HFFc6 (cell line): ENCODE measurements at places on chromosomes 3 and 15.

DNA sequence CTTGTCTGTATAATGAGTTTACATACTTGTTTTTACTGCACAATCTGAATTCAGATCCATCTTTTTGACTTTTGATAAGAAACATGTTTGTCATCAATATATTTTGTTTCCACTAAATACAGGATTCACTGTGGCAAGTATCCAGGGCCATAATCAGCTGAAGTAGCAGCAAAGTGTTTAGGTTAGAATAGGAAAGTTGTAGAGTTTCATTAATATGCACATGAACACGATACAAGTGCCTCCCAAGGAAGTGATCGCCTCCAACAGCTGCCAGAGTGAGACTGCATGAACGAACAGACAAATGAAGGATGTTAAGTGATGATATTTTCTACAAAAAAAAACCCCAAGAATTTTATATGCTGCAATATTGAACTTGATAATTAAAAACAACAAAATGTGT is 204.3 kb downstream of the TBL1XR1 start:
- H3K4me1 ChIP-seq, result no peaks in the 10 kb centered on the region
- H3K36me3 ChIP-seq, result 0 out of 2 replicates have a peak, but pooled peaks cover 3% of the 10 kb centered on the region
- no peaks in the 10 kb centered on the region; the same call in none of the 2 replicates for H3K27me3 ChIP-seq
- no peak overlapping the region for H3K27ac ChIP-seq
- no peak overlapping the region for H3K4me3 ChIP-seq

DNA sequence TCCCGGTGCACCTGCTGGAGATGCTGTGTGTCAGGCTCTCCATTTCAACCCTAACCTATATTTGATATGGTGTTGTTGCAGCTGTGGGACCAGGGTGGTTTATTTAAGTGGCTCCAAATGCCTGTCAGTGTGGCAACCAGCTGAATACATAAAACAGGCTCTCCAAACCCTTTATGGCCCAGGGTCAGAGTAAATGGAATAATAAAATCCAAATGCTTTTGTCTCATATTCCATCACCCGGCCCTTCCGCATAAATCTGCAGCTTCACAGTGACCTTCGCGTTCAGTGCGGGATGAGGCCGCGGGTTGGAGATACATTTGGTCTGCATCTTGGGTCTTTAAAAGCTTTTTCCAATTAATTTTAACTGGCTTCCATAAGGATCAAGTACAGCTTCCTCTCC is 382.1 kb upstream of the NR2F2 start:
- no peak overlapping the region for H3K27ac ChIP-seq
- peaks cover 6% of the 10 kb centered on the region; the same call in 1 of the 2 replicates for H3K27me3 ChIP-seq
- DNase-seq, result no peak
- peaks cover 5% of the 10 kb centered on the region; the same call in 1 of the 2 replicates for H3K4me1 ChIP-seq
- H3K36me3 ChIP-seq, result no peaks in the 10 kb centered on the region

- peaks cover 18% of the 10 kb centered on the region for H3K27me3 ChIP-seq
- no peaks in the 10 kb centered on the region for H3K4me1 ChIP-seq
- no peak for DNase-seq
- H3K36me3 ChIP-seq, result no peaks in the 10 kb centered on the region
These were observed 37.9 kb downstream of the PSTPIP1 start for GRCh38 chr15:77032647-77033416.

DNA sequence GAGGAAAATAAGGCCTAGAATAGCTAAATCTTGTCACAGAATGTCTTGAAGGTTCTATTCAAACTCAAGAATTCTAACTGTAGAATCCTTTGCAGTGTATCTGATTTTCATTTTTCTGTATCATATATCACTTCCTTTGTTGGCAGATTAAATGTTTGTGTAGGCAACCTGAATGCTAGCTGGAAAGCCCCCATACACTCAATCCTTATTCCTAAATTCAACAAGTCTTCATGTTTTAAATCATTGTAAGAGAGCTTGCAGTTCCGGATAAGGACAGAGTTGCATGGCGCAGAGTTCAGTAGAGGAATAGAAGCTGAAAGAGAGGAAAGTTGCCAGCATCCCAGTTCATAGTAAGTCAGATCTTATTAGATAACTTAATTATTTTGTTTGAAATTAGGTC is 242.0 kb upstream of the SEMA6D start:
- no peak overlapping the region for H3K4me3 ChIP-seq
- H3K36me3 ChIP-seq, result no peaks in the 10 kb centered on the region
- no peak overlapping the region for H3K27ac ChIP-seq
- H3K27me3 ChIP-seq, result peaks cover under 1% of the 10 kb centered on the region
- no peak for DNase-seq
- peaks cover 16% of the 10 kb centered on the region for H3K4me1 ChIP-seq

DNA sequence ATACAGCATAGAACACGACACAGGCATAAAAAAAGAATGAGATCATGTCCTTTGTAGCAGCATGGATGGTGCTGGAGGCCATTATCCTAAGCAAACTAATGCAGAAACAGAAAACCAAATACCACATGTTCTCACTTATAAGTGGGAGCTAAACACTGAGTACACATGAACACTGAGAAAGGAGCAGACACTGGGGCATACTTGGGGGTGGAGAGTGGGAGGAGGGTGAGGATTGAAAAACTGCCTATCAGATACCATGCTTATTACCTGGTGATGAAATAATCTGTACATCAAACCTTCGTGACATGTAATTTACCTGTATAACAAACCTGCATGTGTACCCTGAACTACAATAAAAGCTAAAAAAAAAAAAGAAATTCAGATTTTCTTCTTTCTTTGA is 100.4 kb downstream of the PPM1L start:
- no peak overlapping the region for H3K4me3 ChIP-seq
- H3K36me3 ChIP-seq, result no peaks in the 10 kb centered on the region
- no peak overlapping the region for H3K27ac ChIP-seq
- peaks cover 5% of the 10 kb centered on the region; the same call in 1 of the 2 replicates for H3K27me3 ChIP-seq
- DNase-seq, result no peak
- no peaks in the 10 kb centered on the region for H3K4me1 ChIP-seq
